ENCODE measurements at places on chromosomes 2 and 18. TPM values are rescaled to one million over a fixed set of nuclear protein-coding genes. Genes with fewer than 3 reads are reported as not detected.

- DNase-seq: peak; percentile 84
Measured at GRCh38 chr2:121485039-121485438, 45.6 kb upstream of the RNU4ATAC start.

The UBR3 gene
- total RNA-seq: 51.9 TPM

GRCh38 chr2:27773959-27774358 lies 2.4 kb downstream of the MRPL33 start:
- no peak for DNase-seq

DNA sequence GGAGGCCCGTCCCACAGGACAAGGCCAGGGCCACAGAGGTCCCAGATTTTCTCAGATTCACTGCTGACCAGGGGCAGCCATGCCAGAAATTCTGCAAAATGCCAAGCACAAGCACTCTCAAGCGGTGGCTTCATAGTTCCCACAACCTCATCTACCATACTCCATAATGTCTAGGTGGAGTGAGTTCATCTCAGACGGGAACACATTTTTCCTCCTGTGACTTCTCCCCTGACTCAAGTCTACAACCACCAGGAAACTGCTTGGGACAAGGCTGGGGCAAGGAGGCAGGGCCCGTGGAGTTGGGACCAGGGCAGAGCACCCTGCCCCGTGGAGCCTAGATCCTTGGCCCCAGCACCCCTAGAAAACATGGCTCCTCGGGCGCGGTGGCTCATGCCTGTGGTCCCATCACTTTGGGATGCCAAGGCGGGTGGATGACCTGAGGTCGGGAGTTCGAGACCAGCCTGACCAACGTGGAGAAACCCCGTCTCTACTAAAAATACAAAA lies 150.7 kb upstream of the HAAO start:
- DNase-seq: no peak

DNA sequence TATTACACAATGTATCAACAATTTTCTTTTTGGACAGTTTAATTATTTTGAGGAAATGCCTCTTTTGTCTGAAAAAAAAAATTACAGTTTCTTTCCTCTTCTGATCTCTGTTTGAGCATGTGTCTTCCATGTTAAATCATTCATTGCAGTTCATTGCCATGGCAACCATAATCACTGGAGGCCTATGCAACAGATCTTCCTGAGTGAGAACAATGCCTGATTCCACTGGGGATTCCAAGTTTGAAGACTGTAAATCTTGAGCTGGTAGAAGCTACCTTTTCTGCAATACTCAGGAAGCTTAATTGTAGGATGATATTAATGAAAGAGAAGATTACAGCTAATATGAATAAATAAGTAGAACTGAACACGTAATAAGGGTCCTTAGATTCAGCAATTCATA lies 721.4 kb upstream of the CNTNAP5 start:
- peak; percentile 0 for DNase-seq

The PLEK gene
- under 0.01 TPM for total RNA-seq

The GLI2 gene
- total RNA-seq: 4.7 TPM

- no peak for DNase-seq
Measured at GRCh38 chr2:3680548-3681345, 22.6 kb upstream of the DCDC2C start.

The POTEI gene
- not detected for total RNA-seq

The INHBB gene
- 0.28 TPM for total RNA-seq

DNA sequence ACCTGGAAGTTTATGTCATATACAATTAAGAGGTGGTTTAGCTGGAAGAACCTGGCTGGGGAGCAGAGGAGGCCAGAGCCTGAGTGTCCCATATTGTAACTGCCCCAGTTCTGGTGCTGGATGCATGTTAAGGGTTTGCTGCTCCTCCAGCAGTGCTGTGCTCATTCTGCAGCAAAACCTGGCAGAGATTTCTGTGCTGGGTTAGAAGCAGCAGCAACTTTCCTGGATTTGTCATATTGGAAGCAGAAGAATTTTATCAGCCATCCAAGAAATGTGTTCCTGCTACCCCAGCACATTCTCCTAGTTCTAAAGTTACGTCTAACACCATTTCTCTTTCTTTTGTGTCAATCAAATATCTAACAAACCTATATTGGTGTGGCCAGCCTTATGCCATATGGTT lies 284.1 kb downstream of the TDRD15 start:
- no peak for DNase-seq

DNA sequence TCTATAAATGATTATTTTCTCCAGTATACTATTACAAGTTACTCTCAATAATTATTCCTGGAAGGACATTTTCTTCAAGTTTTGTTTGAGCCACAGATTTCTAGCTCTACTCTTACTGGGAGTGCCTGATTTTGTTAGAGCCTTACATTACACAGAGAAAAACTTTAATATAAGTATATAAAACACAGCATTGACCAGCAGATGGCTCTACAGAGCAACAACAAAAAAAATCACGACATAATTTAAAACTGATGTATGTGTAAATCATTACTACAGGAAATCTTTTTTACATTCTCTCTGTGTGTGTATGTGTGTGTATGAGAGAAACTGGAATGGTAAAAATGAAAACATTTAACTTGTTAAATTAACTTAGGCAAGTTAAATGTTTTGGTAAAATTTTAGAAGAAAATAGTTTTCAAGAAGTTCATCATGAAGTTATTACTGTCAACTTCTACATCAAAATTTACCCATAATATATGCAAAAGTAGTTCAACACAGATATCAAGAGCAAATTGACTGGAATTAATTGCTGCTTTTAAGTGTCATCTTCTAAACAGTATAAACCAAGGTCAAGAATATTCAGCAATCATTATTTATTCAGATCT lies 103.3 kb downstream of the MDH1 start:
- peak; percentile 65 for DNase-seq
